ACHN (cell line): ENCODE measurements at places on chromosomes 6 and 20.

DNA sequence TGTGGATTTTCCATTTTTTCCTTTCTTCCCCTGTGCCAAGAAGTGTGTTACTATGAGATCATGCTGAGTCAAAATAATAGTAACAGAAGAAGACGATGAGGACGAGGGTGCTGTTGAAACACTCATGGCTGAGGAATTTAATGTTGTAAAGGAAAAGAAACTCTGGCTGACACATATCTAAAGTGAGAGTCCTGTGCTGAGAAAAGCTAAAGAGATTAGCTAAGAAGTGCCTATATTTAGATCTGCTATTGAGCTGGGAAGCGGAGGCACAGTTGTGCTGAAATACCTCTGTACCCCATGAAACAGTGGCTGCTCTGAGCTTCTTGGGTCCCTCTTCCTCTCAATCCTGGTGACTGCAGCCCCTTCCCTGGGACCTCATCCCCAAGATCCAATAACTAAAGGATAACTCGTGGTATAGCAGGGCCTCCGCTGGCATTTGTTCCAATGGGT lies 1.1 kb upstream of the SYTL3 start:
- DNase-seq: peak; percentile 86

DNA sequence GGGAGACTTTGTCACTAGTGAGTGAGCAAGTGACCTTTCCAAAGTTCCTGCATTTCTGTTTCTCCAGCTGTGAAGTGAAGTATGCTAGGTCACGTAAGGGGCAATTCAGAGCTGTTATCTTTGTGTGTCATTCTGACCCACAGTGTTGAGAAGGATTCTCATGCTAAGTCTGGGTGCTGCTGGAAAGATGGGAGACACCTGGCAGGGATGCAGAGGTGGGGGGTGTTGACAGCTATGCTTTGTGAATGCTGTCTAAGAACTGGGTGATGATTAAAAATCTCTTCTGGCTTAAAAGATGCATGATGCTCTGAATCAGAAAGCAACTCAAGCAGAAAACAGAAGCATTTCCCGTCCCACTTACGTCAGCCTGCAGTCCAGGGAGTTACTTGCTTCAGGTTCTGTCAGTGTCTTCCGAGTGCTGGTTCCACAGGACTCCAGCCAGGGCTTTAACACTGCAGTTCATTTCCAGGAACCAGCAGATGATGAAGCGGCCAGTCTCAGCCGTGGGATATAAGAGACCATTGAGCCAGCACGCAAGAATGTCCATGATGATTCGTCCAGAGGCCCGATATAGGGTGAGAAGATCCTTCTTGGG lies 30.9 kb upstream of the ASXL1 start:
- DNase-seq: peak; percentile 63

- DNase-seq: no peak
Measured at GRCh38 chr6:108942556-108943492, 94.6 kb downstream of the ARMC2 start.

- DNase-seq: peak; percentile 49
Measured at GRCh38 chr20:41005361-41005729, 23.3 kb upstream of the TOP1 start.

DNA sequence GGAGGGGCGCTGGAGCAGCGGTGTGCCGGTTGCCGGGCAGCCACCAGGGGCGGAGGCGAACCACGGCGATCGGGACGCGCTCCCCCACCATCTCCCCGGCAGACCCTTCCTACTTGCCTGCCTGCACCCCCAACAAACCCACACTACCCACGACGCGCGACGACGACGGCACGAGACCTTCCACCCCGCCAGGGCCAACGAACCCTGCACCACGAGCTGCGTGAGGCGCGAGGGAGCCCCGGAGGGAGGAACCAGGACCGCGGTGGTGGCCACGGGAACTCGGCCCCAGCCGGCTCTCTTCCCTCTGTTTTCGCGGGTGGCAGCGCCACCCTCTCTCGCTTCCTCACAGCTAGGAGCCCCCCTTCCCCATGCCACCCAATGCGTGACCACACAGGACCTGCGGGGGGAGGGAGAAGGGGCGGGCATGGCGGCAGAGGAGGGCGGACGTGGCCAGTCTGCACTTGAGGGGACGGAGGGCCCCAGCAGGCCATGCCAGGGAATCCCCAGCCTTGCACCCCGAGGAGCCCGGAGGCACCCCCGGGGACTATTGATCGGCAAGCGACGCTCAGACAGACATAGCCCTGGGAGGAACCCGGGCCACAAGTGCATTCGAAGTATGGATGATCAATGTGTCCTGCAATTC lies 1516.4 kb upstream of the DEFB115 start:
- DNase-seq: no peak

GRCh38 chr6:98831057-98831958 lies 3.1 kb upstream of the POU3F2 start:
- DNase-seq: no peak

DNA sequence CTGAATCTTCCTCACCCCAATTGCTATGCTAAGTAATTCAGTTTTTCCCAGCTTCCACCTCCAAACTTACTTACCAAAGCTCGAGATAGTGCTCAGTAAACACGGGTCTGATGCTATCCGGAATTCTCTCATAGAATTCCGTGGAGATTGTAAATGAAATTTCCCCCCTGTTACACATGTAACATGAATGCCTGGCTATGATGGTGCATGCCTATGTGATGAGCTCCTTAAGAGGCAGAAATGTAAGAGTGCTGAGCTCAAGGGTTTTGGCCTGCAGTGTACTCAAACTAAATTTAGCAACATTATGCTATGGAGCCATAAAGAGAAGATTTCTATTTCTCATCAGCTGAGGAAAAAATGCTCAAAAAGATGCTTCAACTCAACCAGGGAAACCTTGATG lies 133.4 kb upstream of the FUT9 start:
- no peak for DNase-seq

DNA sequence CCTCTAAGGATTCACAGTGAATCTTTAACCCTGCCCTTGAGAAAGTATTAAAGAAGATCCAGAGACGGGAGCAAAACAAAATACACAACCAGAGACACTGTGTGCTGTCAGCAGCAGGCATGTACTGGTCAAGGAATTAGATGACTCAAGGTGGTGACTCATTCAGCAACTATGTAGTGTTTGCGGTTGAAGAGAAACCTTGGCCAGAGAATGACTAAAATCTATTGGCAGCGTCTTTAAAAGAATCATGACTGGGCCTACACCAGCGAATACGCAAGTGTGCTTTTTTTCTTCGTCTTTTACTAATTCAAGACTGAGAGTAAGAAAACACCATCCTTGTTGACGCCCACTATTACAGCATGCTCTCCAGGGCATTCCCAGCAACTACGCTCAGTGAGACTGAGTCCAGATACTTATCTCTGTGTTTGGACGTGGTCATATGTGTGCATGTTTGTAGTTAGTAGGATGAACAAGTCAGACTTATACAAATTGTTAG lies 72.4 kb upstream of the BACH2 start:
- DNase-seq: peak; percentile 98

GRCh38 chr20:23200413-23200812 lies 114.3 kb upstream of the CD93 start:
- DNase-seq: no peak

GRCh38 chr6:125547381-125547780 lies 202.1 kb upstream of the HEY2 start:
- DNase-seq: no peak

GRCh38 chr20:43721429-43722152 lies 5.2 kb downstream of the GTSF1L start:
- DNase-seq: no peak

GRCh38 chr6:33316603-33317418 lies 733 bp downstream of the ZBTB22 start:
- DNase-seq: no peak

DNA sequence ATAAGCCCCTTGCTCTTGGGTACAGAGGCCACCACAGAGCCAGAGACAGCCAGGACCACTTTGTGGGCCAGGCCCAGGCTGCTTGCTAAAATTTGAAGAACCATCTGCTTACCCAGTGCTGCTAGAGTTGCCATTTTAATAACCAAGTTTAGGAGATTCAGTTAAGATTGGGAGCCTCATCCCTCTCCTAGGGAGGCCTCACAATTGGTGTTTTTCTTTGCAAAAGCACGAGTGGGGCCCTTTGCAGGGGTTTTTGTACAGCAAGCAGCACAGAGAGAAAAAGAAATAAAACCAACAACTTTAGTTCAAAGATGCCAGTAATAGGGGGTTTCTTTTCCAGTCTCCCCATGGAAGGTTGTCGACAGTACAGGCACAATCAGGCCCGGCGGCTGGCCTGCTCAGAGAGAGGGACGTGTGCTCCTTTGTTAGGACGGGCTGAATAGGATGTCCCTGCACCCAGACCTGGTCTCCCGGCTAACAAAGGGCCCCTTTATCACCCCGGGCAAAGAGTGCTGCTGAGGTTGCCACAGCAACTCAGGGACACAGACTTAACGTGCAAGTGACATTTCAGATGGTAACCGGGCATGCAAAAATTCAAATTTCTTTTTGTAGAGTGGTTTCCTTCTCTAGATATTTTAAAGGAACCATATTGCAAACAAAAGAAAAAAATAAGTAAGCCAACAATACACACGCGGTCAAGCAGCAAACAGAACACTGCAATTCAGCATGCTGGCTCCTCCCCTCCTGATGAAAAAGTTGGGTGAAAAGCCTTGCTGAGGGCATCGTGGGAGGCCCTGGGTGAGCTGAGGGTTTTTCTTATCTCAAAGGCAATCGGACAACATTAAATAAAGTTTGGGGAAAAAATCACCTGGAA lies 10.5 kb upstream of the TOX2 start:
- no peak for DNase-seq

GRCh38 chr6:84753173-84753572 lies 11.2 kb downstream of the TBX18 start:
- DNase-seq: no peak

DNA sequence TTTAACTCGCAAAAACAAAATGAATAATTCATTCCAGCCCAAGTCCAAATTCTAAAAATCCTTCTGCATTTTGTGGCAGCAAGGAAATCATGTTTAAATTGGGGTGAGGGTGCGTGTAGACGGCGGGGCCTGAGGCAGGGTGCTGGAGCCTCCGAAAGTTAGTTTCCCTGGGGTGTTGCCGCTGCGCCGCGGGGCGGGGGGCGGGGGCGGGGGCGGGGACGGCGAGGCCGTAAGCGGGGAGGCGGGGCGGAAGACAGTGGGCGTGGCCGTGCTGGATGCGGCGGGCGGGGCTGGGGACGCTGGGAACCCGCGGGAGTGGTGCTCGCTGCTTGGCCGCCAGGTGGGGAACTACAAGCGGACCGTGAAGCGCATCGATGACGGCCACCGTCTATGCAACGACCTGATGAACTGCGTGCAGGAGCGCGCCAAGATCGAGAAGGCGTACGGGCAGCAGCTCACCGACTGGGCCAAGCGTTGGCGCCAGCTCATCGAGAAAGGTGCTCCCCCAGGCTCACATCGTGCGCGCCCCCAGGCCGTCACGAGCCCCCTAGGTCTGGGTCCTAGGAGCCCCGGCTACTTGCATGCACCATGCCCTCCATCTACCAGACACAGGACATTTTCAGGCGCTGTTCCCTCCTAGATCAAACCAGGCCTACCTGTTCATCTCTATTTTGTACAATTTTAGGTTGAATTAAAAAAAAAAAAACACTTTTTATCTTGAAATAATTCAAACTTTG lies 29.0 kb downstream of the SPDEF start:
- DNase-seq: peak; percentile 85

- no peak for DNase-seq
Measured at GRCh38 chr6:36578431-36578830, 15.7 kb upstream of the SRSF3 start.
